ENCODE measurements at places on chromosomes 16 and 17.

- DNase-seq = no peak
Measured at GRCh38 chr17:61878520-61878919, 15.2 kb upstream of the BRIP1 start.

- peak; percentile 45 for DNase-seq
Measured at GRCh38 chr16:29745121-29745852, 503 bp downstream of the C16orf54 start.

DNA sequence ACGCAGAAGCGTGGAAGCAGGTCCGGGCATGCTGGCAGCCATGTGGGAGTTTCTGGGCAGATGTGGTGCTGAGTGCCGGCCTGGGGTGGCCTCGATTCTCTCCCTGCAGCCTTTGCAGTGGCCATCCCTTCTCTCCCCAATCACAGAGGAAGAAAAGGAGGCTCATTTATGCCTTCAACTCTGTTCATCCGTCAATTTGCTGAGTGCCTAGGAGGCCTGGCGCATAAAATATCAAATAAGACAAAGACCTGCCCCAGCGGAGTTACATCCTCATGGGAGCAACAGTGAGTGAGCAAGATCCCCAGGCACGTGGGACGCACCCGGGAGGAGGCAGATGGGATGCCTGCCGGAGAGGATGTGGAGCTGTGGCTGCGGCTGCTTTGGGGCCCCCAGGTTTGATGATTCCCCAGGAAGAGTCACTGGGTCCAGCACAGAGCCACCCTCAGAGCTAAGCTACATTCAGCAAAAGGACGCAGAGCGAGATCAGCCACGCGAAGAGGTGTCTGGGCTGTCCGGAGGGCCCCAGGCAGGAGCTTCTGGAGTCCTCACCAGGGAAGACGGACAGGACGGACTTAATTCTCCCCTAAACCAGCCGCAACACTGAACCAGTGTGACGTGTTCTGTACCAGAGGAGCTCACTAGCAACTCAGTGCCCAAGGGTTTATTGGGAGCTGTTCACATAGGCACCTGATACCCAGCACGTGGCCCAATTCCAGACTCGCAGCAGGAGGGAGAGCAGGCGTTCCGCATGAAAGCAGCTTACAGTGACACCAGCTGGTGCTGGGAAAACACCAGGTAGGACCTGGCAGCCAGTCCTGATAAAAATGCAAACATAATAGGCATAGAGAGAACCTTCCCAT lies 11.3 kb downstream of the CA5A start:
- peak; percentile 50 for DNase-seq

- DNase-seq = peak; percentile 71
Measured at GRCh38 chr16:265711-266110, 10.0 kb downstream of the RGS11 start.

DNA sequence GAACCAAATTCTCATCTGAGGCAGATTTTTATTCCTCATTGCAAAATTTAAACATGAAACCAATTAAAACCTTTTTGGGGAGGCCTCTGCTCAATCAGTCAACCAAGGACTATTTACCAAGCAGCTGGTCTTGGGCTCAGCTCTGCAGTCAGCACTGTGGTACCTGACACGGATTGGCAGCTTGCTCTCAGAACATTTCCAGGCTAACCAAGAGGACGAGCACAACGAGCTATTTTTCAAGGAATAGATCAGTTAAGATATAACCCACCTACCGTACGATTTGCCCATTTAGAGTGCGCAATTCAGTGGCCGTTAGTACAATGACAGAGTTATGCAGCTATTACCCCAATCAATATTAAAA lies 26.4 kb upstream of the KLHDC4 start:
- no peak for DNase-seq

Data from upper lobe of left lung (tissue), 6 donors.